NAMALWA (cell line): ENCODE measurements at places on chromosomes 12 and 14.

DNA sequence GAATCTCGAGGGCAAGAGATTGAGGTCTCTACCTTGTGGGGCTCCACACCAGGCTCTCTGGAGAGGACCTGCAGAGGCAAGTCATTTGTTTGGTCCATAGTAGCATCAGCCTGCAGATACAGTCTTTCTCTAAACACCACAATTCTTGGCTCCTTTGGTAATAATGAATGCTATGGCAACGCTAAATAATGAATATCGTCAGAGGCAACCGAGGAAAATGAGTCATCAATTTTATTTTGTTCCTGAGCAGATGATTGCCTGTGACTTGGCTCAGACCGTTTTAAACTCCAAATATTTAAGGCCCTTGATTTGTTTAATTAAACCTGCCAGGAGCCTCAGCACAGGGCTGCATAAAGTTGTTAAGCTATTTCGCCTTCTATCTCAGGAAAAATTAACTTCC is 924.1 kb upstream of the TMEM132C start:
- no peak for DNase-seq

DNA sequence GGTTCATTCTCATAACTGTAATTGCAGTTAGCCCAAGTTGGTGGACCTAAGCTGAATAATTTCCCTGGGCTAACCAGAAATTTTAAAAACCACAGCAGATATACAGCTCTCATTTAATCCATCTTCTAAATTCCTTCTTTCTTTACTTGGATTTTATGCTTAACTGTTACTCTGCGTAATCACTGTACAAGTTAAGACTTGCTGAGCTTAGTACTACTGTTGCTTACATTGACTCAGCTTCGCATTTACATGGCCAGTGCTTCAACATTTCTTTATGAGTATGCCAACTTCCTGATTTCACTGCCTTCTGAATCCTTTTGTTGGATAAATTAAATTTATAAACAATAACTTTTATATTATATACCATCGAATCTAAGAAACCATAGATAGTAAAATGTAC is 147.4 kb downstream of the SLC38A4 start:
- no peak for DNase-seq

- no peak for DNase-seq
Measured at GRCh38 chr12:32586390-32586789, 92.7 kb upstream of the DNM1L start.

DNA sequence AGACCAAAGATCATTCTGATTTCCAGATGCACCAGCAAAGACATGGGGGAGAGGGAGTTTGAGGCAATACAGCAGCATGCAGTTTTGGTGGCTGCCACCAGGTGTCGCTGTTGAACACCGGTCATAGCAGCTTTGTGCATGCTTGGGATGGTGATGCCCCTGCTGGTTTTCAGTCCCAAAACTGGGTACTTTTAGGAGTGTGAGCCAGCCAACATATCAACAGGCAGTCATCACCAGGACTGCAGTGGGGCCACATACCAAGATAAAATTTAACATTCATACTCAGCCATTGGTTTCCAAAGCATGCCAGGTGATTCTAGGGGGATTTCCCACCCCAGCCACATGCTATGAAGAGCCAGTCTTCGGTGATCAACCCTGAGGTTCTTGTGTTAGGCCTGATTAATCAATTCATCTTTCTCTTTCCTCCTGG is 64.2 kb downstream of the PHETA1 start:
- peak; percentile 72 for DNase-seq

DNA sequence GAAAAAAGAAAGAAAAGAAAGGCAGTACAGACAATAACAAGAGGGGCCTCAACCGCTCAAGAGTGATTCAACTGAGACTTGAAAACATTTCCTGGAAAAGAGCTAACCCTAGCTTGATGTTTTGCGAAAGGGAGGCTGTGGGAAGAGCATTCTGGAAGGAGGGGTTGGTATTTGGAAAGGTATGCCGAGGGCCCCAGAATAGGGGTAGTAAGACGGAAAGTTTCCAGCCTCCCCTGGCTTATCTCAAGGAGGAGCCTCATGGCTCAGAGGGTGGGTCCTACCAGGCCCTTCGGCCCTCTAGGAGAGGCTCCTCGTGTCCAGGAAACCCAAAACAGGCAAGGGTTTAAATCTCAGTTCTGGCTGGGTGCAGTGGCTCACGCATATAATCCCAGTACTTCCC is 8.4 kb downstream of the RNU4-2 start:
- no peak for DNase-seq

DNA sequence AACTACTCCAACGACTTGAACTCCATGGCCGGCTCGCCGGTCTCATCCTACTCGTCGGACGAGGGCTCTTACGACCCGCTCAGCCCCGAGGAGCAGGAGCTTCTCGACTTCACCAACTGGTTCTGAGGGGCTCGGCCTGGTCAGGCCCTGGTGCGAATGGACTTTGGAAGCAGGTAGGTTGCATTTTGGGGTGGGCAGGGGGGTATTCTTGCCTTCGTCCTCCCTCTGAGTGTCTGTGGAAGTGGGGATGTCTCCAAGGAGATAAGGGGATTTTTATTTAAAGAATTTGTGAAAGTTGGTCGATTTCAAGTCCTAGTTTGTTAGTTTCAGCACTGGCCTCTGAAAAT is 1.3 kb downstream of the ASCL1 start:
- DNase-seq = no peak

DNA sequence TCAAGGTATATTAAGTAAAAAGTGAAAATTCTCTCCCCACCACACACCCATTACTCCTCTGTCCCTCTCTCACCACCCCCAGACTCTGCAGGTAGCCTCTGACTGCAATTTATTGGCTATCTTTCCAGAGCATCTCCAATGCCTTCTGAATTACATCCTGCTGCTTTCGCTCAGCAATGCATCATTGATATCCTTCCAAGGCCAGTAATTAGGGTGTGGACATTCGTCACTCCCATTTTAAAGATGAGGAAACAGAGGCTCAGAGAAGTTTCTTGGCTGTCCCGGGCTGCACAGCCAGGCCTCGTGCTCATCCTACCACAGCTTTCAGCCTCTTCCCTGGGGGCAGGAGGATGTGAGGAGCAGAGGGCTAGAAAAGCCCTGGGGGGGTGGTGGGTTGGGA is 23.6 kb upstream of the PGF start:
- no peak for DNase-seq
